Epithelial cell of umbilical artery (primary cell): ENCODE measurements at places on chromosomes 6 and 20. TPM values are rescaled to one million over a fixed set of nuclear protein-coding genes. Genes with fewer than 3 reads are reported as not detected.

Gene SMOC2
- not detected in 2 replicates for total RNA-seq

Gene ELOVL2
- total RNA-seq = not detected in 2 replicates

Gene APCDD1L
- total RNA-seq = 3.6 and 6.5 TPM in 2 replicates

Gene C2
- total RNA-seq = not detected in 2 replicates

Gene PGBD1
- 7.5 and 9.0 TPM in 2 replicates for total RNA-seq

Gene HLA-DOB
- total RNA-seq = not detected in 2 replicates

Gene ACSS2
- 46.1 and 52.0 TPM in 2 replicates for total RNA-seq

Gene CAGE1
- 0.15 TPM in 1 of 2 replicates, not detected in the other for total RNA-seq
